ENCODE measurements at places on chromosomes 11 and 22. TPM values are rescaled to one million over a fixed set of nuclear protein-coding genes. Genes with fewer than 3 reads are reported as not detected.

H19 gene
- total RNA-seq: 10.8 TPM

ACR gene
- not detected for total RNA-seq

CNIH2 gene
- 33.1 TPM for total RNA-seq

NAP1L4 gene
- 207 TPM for total RNA-seq

CLDN5 gene
- total RNA-seq: 83.8 TPM

RTN4R gene
- total RNA-seq: 9.5 TPM

All from occipital lobe (tissue), 3 donors.